ENCODE measurements at places on chromosomes 4 and X.

DNA sequence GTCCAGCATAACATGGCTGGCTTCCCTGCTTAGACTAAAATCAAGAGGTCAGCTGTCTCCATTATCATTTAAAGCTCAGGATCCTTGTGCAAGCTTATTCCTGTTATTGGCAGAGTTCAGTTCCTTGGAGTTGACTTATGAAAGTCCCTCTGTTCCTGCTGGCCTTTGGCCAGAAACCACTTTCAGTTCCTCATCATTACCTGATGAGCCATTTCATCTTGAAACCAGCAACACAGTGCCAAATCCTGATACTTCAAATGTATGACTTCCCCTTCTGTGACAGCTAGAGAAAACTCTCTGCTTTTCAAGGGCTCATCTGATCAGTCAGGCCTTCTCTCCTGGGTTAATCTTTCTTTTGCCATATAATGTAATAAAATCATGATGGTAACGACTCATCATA lies 110.6 kb upstream of the FSTL5 start:
- no peak for DNase-seq

GRCh38 chr4:15689540-15689939 lies 7.9 kb downstream of the FAM200B start:
- DNase-seq = no peak

- DNase-seq = no peak
These were observed 123.0 kb upstream of the GALNT7 start for GRCh38 chr4:173045571-173045970.

- no peak for DNase-seq
These were observed 1.3 kb downstream of the SMC1A start for GRCh38 chrX:53421125-53421524.

DNA sequence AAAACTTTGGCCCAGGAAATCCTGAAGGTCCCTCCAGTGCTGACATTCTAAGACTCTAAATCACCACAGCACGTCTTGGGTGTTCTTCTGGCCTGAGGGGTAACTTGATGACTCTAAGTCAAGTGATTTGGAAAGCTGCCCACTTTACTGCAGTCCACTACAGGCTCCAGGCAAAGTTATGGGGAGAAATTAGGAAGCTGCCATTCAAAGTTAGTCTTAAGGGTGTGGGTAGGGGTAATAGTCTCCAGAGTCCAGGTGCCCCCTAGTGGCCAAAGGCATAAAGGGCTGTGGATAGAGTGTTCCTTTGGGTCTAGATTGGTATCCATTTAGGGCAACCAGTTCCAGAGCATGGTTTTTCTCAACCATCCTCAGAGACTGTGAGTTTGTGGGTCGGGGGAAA lies 38.7 kb upstream of the SLC16A2 start:
- DNase-seq = no peak

All from D721Med (cell line).